Fibroblast of skin of left biceps (primary cell): ENCODE measurements at places on chromosomes 11 and 22.

- DNase-seq = no peak
These were observed 414.6 kb upstream of the LARGE1 start for GRCh38 chr22:34334893-34335292.

- DNase-seq = no peak
These were observed 12.3 kb downstream of the PAX6 start for GRCh38 chr11:31798554-31799434.

DNA sequence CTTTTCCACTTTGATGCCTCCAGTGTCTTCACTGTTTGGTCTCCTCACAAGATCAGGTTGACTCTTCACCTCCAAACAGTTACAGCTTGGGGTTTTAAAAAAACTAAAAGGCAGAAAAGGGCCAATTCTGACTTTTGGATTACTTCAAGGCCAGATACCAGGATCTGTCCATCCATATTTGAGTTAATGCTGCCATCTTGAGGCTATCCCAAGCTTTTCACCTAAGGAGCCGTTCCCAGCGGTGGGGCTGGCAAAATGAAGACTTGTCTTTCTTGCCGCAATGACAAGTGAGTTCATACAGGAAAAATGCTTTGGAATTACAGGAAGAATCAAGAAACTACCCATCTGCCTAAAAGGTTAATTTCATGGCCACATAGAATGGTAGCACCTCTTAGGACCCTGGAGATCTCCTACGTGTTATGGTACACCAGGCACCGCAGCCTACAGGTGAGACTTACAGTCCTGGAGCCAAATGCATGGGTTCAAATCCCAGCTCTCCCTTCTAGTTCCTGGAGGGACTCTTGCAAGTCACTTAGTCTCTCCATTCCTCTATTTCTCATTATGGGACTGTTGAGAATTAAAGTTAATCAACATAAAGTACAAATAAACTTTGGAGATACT is 6.0 kb upstream of the OR5B21 start:
- DNase-seq = peak; percentile 17

- peak; percentile 44 for DNase-seq
These were observed 22.1 kb upstream of the CTR9 start for GRCh38 chr11:10728789-10729472.

- no peak for DNase-seq
These were observed 14.0 kb downstream of the B3GAT1 start for GRCh38 chr11:134398079-134398444.

GRCh38 chr11:35214792-35215193 is 75.8 kb downstream of the CD44 start:
- DNase-seq = peak; percentile 96

DNA sequence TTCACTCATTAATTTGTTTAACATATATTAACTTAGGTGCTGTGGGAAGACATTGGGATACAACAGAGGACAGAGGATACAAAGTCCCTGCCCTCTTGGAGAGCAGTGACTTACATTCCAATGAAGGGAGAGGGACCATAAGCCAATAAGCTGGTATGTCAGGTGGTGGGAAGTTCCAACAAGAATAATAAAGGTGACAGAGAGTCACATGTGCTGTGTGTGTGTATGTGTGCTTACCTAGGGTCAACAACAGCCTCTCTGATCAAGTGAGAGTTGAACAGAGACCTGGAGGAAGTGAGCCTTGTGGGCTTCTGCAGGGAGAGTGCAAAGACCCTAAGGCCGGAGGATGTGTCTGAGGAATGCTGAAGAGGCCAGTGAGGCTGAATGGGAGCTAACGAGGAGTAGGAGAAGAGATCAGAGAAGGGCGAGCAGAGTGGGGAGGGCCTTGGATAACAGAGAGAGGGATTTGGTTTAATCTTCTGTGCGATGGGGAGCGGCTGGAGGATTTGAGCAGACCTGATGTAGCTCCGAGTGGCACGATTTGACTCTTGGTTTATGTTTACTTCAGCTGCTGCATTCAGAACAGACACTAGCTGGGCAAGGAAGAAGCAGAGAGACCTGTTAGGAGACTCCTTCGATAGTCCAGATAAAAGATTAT is 35.3 kb downstream of the MAP6 start:
- no peak for DNase-seq

DNA sequence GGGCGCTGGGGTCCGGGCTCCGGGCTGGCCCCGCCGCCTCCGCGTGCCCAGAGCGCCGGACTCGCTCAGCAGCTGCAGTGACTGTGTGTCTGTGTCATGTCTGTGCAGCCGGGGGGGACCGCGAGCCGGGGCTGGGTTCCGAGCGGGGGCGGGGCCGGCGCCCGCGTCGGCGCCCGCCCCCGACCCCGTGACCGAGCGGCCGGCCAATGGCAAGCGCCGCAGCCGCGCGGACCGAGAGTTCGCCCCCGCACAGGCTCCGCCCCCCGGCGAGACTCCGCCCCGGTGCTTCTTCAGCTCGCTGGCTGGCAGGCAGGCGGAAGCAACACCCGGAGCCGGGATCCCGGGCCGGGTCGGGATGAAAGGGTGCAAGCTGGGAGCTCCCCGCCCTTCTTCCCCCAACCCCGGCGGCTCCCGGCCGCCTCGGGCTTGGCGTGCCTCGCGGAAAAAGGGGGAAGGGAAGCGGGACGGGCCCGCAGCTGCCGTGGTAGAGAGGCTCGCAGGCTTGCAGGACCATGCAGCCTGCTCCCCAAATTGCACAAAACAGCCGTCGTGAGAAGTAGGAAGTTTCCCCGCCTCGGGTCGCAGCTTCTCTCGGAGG is 750 bp upstream of the LARGE1 start:
- DNase-seq = peak; percentile 92

GRCh38 chr11:95996621-95997235 is 72.8 kb upstream of the MTMR2 start:
- DNase-seq = peak; percentile 56

DNA sequence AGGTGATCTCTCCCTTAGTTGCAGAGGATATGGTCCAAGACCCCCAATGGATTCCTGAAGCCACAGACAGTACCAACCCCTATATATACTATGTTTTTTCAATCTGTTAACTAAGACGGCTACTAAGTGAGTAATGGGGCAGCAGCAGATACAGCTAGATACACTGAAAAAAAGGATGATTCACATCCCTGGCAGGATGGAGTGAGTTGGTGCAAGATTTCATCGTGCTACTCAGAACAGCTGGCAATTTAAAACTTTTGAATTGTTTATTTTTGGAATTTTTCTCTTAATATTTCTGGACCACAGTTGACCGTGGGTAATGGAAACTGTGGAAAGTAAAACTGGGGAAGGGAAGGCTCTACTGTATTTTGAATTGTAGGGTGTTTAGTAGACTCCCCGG is 17.0 kb upstream of the TMEM218 start:
- peak; percentile 25 for DNase-seq

DNA sequence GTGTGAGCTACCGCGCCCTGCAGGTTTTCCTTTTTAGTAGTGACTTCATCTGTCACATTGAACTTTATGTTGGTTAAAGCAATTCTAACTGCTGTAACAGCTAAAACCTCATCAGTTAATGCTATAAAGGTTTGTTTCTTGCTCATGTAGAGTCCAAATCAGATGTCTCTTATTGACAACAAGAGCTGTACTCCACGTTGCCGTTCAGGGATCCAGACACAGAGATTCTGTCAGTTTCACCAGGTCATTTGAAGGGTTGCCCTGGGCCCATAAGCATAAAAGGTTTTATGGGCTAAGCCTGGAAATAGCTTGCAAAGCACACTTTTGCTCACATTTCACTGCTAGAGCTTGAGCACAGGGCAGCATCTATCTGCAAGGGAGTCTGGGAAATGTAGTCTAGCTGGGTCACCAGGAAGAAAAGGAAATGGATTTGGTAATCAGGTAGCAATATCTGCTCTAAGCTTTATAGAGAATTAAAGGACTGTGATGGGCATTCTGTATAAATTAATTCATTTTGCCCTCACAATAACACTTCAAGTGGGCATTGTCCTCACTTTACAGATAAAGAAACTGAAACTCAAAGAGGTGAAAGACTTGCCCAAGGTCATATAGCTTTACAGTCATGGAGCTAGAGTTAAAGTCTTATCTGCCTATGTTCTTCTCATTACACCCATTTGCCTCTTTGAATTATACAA is 25.2 kb upstream of the PTPRJ start:
- DNase-seq = no peak

DNA sequence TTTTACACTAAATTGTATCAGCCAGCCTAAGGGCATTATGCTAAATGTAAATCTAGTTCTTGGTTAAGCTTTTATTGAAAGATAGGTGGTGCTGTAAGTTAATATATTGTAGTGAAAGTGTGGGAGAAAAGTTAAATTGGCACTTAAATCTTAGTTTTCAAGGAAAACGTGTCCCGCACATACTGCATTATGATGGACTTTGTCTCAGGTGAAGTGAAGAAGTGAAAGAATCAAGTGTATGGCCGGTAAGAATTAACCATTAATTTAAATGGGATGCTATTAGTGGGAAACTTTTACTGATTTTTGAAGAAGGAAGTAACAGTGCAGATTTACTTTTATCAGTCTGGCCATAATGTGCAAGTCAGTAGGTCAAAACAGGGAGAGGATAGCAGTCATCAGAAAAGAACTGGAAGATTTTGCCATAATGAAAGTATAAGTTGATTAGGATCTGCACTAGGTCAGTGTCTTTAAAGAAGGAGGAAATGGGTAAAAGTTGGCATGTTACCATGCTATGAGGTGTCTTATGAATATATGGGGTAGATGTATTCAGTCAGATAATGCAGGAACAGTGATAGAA is 81.6 kb downstream of the PDHX start:
- no peak for DNase-seq

- no peak for DNase-seq
These were observed 73.0 kb downstream of the CYB5R2 start for GRCh38 chr11:7600205-7600775.

DNA sequence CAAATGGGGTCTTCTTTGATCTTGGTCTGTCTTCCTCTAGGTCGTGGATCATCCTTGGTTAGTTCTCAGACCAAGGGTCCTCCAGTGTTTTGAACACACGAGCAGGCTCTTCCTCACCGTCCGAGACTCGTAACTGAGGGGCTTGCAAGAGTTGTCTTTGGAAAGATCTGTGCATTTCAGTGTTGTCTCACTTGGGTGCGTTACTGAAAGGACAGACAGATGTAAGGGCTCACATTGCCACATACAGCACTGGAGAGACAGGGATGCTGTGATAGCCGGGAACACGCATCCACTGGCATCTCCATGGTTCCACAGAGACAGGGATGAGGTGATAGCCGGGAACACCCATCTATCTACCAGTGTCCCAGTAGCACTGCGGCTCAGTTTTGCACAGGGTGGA is 15.7 kb downstream of the GLB1L2 start:
- DNase-seq = no peak

- no peak for DNase-seq
These were observed at the start of gene PLA2G3 for GRCh38 chr22:31139866-31140716. TSS of gene PLA2G3 (minus strand) at chr22:31140508. CDS start at chr22:31140354, 154 bp downstream.

GRCh38 chr11:71505001-71505400 is 22.1 kb upstream of the KRTAP5-7 start:
- no peak for DNase-seq

- no peak for DNase-seq
These were observed 221.2 kb upstream of the B3GAT1 start for GRCh38 chr11:134633276-134633675.

GRCh38 chr11:26930518-26931247 is 63.2 kb upstream of the FIBIN start:
- peak; percentile 53 for DNase-seq

- DNase-seq = no peak
These were observed 9.2 kb upstream of the NARS2 start for GRCh38 chr11:78583889-78584288.

GRCh38 chr11:116112087-116112935 is 608.1 kb upstream of the CADM1 start:
- DNase-seq = no peak

GRCh38 chr11:108137212-108137611 is 15.8 kb downstream of the ACAT1 start:
- DNase-seq = no peak

DNA sequence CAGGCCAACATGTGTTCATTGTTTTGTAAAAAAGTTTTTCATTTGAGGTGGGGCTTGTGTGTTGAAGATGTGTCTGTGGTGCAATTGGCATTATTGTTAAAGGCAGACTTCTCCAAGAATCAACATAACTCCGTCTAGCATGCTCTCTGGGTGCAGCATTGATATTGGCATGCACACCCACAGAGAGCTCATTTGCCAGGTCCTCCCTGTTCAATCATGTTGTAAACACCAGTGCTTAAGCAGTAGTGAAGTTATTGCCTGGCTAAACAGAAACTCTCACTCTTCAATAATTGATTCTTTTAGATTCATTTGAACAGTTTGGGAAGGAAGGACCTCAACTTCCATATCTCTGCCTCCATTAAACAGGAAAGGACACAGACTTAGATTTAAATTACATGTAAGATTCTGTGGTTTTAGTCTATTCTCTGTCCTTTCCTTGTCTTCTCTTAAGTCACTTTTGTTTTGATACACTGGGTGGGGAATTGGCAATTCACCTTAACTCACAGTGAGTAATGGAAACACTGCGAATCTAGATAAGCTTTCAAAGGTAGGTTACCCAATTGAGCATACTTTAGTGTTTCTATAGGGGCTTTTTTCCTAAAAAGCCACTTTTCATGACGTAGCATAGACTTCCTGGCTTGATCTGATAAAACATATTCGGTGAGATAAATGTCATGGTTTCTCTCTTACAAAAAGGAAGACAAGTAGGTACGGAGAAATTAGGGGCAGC is 30.8 kb upstream of the EXPH5 start:
- no peak for DNase-seq

DNA sequence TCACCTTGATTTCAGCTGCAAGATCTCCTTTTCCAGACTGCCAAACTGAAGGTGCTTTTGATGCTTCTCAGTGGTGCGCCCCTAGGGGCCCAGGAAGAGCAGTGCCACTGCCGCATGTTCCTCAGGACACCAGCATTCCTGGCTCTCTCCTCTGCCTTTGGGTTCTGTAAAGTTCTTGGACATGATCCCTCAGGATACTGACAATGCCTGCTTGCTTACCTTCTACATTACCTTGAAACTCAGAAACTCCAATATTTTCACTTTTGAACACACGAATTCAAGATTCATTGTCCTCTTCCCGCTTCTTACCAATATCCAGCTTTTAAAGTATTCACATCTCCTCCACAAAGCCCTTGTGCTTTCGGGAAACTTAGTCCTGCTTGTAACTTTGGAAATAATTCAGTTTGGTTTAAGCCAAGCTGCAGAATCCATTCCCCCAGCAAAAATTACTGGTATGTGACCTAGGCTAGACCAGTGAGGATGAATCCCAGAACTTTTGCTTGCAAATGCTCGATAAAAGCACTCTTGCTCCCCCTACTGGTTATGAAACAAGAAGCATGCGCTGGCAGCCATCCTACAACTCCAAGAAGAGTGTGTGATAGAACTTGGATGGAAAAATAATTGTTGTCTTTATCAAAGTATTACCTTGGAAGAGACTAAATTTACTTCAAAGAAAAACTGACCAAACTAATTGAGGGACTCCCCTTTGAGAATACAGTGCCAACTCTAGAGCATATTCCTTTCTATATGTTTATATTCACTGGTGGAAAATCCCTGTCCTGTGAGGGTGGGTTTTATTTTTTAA is 16.5 kb upstream of the OR5B21 start:
- DNase-seq = peak; percentile 54
